ENCODE measurements at places on chromosomes 2 and 18.

DNA sequence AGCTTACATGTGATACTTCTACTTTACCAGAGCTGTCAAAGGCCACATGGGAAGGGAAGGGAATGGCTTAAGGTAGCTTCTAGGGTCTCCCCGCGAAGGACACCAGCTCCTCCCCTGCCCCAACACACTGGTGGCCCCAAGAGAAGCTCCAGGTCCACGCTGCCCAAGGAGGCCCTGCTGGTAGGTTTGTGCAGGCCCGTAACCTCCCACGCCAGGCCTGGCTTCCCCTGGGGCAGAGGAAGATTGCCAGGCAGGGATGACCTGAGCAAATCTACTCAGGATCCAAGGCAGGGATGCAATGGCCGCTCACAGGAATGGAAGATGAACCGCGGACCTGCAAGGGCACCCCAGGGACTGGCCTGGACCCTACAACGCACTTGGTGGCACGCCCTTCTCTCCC is 205.1 kb downstream of the MGAT5 start:
- DNase-seq, result no peak

DNA sequence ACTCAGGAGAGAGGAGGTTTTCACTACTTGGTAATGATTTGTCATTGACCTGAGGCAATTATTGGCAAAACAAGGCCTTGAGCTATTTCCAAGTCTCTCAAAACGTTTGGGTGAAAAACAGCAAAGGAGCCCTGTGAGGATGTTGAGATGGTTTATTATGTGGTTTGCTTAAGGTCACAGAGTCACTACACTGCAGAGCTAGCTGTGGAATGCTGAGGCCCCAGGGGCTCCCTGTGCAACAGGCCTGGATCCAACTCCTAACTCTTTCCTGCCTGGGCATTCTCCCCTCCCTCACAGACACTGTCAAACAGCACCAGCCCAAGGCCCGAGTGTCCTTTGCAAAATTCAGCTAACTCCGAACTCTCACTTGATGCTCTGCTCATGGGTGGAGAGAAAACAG is 754.6 kb upstream of the SOX11 start:
- DNase-seq, result no peak

GRCh38 chr2:113888641-113889470 is 1.0 kb upstream of the ACTR3 start:
- DNase-seq, result no peak

GRCh38 chr2:211070547-211070946 is 514.1 kb downstream of the CPS1 start:
- no peak for DNase-seq

DNA sequence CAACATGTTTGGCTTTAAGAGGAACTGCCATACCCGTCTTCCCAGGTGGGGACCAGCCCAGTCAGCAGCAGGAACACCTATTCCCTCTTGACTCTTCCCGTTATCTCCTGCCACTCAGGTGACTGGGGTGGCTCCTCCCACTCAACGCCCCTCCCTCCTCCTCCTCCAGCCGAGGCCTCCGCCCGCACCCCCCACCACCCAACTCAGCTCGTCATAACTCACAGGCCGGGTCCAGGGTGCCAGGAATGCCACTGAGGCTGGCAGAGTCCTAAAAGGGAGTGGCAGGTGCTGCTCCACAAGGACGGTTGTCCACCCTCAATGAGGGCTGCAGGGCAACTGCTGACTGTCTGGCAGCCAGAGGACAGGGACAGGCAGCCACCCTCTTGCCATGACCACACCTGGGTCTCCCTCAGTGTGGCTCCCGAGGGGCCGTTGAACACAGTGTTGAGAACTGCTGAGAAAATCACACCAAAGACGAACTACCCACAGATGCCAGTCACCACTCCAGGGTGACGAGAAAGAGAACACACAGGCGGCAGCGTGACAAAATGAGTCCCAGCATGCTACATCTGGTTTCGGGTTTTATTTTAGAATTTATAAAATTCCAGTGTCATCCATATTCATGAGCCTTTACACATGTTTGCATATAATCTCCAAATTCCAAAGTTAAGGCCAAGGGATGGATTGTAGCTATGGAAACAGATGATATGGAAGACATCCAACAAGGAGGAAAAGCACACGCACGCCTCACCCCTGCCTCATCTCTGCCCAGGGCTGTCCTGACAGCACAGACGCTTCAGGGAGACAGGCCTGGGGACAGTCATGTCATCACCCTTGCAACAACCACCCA is 38.5 kb downstream of the ANO7 start:
- no peak for DNase-seq

Data from AG04450 (cell line).